ENCODE measurements at places on chromosomes 6 and 20.

- DNase-seq, result peak; percentile 14
Measured at GRCh38 chr6:107635057-107635515, 145.2 kb downstream of the SOBP start.

- peak; percentile 23 for DNase-seq
Measured at GRCh38 chr20:4592316-4593148, 129.2 kb upstream of the PRND start.

DNA sequence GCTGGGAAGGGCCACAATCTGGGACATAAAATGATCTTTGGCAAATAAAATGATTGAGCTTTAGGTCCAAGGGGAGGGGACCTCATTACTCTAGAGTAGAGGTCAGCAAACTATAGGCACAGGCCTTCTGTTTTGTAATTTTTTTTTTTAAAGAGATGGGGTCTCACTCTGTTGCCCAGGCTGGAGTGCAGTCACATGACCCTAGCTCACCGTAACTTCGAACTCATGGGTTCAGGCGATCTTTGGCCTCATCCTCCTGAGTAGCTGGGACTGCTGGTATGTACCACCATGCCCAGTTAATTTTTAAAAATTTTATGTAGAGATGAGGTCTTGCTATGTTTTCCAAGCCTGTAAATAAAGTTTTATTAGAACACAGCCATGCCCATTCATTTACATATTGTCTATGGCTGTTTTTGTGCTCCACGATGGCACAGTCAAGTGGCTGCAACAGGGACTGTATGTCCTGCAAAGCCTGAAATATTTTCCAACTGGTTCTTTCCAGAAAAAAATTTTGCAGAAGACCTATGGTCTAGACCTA is 82.1 kb downstream of the ELOVL5 start:
- DNase-seq, result no peak

DNA sequence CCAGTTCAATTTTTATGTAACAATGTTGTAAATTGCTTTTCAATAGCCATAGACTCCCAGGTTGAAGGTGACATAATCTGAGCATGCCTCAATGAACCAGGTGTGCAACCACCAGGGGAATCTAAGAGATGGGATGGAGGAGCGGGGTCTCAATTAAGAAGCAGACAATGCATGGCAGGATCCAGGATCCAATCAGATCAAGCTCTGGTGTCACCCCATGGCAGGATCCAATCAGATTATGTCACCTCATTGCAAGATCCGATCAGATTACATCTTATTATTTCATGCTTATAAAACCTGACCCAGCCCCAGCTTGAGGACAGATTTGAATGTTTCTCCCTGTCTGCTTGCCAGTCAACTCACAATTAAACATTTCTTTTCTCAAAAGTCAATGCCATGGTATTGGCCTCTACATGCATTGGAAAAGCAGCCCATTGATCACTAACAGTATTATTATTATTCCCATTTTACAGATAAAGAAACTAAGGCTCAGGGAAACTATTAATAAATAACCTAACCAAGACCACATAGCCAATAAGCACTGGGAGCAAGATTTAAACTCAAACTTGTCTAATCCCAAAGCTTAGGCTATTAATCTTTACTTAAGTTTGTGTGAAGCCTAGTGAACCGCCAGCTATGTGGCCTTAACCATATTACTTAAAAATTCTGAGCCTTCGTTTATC is 14.3 kb upstream of the SIRT5 start:
- DNase-seq, result no peak

DNA sequence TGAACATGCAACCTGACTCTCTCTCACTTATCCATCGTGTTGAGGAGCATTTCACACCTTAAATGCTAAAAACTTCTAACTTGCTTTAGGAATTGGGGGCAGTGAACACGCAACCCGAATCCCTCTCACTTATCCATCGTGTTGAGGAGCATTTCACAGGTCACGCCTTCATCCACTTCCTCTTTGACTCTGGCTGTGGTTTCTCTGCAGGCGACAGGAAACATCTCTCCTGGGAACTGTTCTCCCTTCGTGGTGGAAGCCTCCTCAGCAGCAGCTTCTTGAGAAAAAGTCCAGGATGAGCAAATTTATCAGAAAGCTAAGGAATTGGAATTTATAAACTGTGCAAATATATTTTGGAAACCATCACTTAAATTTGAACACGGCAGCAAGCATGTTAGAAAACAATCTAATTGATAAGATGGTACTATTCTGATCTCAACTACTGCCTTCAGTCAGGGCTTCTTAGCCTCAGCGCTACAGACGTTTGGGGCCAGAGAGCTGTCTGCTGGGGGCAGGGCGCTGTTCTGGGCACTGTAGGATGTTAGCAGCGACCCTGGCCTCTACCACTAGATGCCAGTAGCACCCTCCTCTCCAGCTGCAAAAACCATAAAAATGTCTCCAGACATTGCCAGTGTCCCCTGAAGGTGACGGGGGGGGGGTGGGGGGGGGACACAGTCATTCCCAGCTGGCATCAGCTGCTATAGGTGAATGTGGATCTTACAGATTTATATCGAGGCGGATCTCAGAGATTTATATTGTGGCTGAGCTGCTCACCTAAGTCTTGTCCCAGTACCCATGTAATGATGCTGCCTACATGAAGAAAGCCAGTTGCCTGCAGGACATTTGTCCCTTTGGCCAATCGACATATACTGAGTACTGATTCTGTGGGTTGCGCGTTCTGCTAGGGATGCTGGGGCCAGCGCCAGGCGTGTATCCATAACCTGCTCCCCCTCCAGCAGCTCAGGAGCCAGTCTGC is 26.2 kb downstream of the CTCFL start:
- no peak for DNase-seq

- no peak for DNase-seq
Measured at GRCh38 chr20:12965212-12965869, 43.4 kb upstream of the SPTLC3 start.

DNA sequence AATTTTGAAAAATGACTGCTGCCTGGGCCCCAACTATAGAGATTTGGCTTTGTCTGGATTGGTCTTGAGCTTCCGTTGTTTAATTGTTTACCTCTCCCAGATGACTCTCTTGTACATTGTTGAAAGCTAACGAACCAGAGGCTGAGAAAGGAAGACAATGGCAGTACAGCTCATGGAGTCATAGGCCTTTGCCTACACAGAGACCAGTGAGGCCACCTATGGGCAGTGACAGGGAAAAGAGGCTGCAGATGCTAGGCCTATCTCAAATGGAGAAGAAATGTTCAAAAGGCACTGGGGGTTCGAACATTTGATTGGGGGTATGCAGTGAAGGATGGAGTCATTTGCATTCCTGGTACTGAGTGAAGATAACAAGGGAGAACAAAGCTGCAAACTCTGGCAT is 29.1 kb downstream of the OPN5 start:
- DNase-seq, result no peak

DNA sequence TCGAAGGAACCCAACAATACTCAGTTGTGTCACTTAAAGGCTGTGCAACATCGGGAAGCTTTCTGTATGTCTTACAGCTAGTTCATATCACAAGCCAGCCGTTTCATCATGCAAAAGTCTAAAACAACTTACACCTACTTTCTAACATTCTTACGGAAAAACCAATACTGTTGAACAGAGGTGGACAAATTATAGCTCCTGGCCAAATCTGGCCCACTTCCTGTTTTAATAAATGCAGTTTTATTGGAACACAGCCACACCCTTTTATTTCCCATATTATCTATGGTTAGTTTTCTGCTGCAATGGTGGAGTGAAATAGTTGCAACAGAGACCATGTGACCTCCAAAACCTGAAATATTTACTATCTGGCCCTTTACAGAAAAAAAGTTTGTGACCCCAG is 46.6 kb downstream of the MYB start:
- no peak for DNase-seq

DNA sequence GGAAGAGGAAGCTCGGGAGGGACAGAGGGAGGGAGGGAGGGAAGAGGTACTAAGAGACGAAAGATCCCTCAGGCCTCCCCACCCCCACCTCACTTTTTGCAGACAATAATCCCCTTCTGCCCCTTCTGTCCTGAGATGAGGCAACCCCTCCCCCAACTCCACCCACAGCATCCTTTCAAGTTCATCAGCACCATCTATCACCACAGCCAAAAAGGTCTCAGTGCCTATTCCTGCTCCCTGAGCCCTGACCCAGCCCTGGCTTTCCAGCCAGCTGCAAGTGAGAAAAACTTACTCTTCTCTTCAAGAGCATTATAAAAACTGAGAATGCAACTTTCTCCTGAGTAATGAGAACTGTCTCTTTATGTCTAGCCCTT is 133.2 kb upstream of the LRFN2 start:
- DNase-seq, result no peak

- DNase-seq, result no peak
Measured at GRCh38 chr6:81896525-81897503, 144.3 kb upstream of the TENT5A start.

Measured in cerebellum (tissue), 4 donors.